ENCODE measurements at places on chromosomes 2 and 18. TPM values are rescaled to one million over a fixed set of nuclear protein-coding genes. Genes with fewer than 3 reads are reported as not detected.

- no peak for DNase-seq
These were observed 278.9 kb downstream of the IRS1 start for GRCh38 chr2:226520723-226521122.

DNAJC5G gene
- total RNA-seq, result 0.44 TPM

- DNase-seq, result peak; percentile 59
These were observed 852.1 kb downstream of the CPS1 start for GRCh38 chr2:211408483-211408891.

- DNase-seq, result no peak
These were observed 1.9 kb downstream of the ORMDL1 start for GRCh38 chr2:189782221-189782671.

DNA sequence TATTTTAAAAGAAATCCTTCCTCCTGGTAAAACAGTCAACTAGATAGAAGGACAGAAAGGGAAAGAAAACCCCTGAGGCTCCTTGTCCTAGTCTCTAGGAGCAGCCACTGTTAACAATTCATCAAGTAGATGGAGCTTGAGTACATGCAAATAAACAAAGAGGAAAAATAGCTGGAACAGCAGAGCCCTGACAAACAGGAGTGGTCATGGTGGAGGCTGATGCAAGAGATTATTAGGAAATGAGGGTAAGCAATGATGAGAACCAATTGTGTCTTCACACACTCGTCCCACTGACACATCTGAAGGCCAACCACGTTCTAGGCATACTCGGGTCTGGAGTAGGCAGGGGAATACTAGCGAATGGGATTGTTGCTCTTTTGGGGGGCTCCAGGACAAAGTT, 9.2 kb downstream of the DLGAP1 start:
- no peak for DNase-seq

RAX gene
- not detected for total RNA-seq

GRCh38 chr2:207471261-207471660, 58.5 kb upstream of the CREB1 start:
- no peak for DNase-seq

ABCG8 gene
- total RNA-seq, result not detected

NAT8 gene
- total RNA-seq, result not detected

- DNase-seq, result no peak
These were observed 43.1 kb downstream of the MYCN start for GRCh38 chr2:15983496-15983895.

- DNase-seq, result no peak
These were observed 132.4 kb downstream of the ACOXL start for GRCh38 chr2:110864731-110865130.

DNA sequence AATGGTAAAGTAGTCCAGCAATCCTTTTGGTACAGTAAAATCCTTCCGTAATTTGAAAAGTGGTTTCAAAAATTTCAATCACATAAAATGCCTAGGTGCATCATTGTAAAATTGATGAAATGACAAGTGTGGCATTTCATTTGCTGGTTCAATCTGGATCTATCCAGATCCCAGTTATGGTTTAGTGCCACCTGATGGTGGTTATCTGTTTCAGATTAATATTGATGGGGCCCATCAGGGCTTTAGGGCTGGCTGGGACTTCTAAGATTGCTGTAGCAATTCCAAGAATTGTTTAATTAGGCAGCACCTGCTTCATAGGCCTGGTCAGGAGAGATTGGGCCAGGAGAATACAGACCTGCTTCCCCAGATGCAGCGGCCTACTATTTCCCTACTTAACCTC, 55.5 kb upstream of the PIK3C3 start:
- no peak for DNase-seq

GTF2A1L gene
- total RNA-seq, result under 0.01 TPM

DNA sequence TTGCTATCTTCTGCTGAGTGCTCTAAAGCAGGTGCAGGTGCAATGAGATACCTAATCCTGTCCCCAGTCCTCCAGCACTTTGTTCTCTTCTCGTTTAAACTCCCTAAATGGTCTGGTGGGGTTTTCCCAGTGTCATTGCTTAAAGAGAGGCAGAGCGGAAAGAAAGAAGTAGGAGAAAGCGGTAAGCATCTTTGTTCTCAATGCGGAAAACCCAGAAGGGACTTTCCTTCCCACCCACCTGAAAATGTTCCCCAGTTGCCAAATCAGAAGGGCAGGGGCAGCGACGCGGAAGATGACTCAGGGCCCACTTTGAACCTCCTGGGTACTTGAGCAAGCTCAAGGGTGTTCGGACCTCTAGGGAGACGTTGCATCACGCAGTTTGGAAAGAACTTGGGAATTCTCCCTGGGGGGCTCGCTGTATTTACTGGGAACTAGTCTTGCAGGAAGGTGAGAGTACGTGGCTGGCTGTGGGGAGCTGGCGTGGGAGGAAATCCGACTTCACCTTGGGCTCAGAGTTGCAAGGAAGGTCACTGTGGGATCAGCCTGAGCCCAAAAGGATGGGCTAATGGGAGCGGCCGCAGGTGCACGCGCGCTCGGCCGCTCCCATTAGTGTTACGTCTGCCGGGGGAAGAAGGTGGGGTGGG, 589 bp upstream of the SGPP2 start:
- DNase-seq, result no peak

CGREF1 gene
- 1.7 TPM for total RNA-seq

DNA sequence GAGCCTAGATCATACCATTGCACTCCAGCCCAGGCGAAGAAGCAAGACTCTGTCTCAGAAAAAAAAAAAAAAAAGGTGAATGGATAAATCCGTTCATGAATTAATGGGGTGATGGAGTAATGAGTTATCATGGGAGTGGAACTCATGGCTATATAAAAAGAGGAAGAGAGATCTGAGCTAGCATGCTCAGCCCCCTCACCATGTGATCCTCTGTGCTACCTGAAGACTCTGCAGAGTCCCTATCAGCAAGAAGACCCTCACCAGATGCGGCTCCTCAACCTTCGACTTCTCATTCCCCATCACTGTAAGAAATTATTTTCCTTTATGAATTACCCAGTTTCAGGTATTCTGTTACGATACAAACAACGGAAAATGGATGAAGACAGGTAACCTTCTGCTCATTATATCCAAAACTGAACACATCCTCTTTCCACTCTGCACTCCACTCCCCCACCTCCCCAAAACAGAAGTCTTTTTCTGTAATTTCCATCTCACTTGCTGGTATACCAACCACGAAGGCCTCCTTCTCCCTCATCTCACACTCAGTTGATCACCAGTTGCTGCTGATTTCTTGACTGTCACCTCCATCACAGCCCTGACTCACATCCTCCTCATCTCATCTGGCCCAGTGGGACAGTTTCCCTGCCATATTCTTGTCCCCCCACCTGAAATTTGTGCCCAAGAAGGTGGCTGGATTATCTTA, 8.8 kb downstream of the RETREG2 start:
- DNase-seq, result no peak

GRCh38 chr2:192500550-192501200, 305.9 kb upstream of the TMEFF2 start:
- no peak for DNase-seq

DNA sequence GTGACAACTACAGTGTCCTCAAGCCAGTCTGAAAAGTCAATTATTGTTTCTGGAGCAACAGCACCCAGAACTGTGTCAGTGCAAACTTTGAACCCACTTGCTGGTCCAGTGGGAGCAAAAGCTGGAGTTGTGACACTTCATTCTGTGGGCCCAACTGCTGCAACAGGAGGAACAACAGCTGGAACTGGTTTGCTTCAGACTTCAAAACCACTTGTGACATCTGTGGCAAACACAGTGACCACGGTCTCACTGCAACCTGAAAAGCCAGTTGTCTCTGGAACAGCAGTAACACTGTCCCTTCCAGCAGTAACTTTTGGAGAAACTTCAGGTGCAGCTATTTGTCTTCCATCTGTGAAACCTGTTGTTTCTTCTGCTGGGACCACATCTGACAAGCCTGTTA, 59.8 kb downstream of the TAF4B start:
- DNase-seq, result no peak

GRCh38 chr2:66578054-66578686, 143.2 kb downstream of the MEIS1 start:
- no peak for DNase-seq

ALPG gene
- total RNA-seq, result not detected

ANAPC1 gene
- 39.9 TPM for total RNA-seq

SLC5A7 gene
- not detected for total RNA-seq

GRCh38 chr2:7673853-7674252, 756.6 kb downstream of the RNF144A start:
- DNase-seq, result no peak

- DNase-seq, result no peak
These were observed 413.8 kb downstream of the RAD51AP2 start for GRCh38 chr2:17104454-17104853.

GRCh38 chr2:201831469-201831868, 25.1 kb downstream of the CDK15 start:
- no peak for DNase-seq

- no peak for DNase-seq
These were observed 34.1 kb downstream of the BCL11A start for GRCh38 chr2:60519231-60519863.

DNA sequence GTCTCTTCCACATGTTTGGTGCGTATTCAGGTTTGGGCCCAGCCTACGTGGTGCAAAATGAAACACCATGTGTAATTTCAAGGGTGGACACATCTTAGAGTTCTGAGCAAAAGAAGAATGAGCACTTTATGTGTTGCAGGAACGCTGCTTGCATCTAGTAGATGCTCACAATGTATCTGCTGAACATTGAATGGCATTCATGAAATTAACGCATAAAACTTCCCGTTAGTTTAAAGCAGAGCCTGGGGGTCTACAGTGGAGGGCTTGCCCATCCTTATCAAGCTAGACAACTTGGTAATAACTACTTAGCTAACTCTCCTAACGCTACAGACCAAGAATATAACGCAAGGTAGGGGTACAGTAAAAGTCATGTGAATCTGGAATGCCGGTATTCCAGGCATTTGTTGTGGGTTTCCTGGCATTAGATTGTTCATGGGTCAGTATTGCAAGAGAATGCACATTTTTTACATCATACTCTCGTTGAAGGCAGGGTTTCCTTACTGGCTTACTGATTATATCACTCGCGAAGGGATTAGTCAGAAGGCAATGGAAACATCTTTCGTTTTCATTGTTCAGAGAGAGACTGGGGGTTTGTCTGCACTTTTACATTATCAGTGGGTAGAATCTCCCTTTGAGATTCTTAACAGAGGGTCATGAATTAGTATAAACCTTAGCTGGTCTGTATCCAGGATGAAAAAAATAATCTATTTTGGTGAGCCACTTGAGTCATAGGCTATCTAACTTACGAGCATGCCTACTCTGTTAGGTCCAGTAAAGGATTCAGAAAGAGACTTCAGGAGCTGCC, 229.5 kb upstream of the EPAS1 start:
- DNase-seq, result peak; percentile 92

SLC14A1 gene
- not detected for total RNA-seq

DNA sequence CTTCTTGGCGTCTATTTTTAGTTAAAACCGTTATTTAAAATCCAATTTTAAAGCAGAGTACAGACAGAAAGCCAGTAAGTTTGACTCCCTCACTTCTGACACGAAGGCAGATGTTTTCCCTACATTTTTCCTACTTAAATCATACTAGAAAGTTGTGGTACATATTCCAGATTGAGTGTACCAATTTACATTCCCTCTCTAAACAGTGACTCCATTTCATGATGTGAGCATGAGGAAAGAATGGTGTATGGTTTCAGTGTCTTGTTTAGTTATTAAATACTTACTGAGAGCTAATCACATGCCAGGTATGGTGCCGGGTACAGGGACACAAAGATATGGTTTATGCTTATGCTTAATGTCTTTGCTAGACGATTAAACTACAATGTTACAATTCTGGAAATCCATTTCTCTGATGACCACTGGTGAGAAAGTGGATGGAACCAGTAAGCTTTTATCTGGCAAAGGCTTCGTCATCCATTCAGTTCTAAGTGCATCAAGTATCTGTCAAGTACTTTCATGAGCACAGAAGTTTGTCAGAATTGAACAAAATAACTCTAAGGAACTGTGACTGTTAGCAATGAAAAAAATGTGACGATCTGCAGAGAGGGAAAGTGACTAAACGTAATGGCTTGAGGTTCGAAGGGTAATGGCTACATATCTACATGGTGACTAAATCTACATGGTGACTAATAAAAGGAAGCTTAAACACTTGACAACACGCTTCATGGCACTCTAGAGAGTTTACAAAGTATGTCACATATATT, 25.7 kb downstream of the MAP4K3 start:
- DNase-seq, result no peak

GRCh38 chr2:73895473-73895872, 2.7 kb downstream of the ACTG2 start:
- no peak for DNase-seq

CCDC68 gene
- total RNA-seq, result 0.65 TPM

DNA sequence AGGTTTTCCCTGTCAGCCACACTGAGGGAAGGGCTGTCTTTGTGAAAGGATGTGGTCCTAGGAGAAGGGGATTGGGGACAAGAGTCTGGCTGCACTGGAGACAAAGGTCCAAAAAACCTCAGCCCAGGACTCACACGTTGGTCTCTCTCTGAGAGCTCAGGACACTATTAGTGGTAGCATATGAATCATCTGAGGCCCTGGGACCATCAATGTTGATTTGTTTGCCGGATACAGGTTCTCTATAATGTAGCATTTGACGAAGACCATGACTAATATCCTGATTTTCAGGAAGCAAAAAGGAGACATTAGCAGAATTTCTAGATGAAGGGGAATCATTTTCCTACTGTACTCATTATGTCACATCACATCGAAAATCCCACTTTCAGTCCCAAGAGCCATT, 22.2 kb upstream of the DNAH6 start:
- peak; percentile 89 for DNase-seq

DSG1 gene
- not detected for total RNA-seq

- peak; percentile 66 for DNase-seq
These were observed 168.2 kb downstream of the FAM210A start for GRCh38 chr18:13558124-13558523.

GRHL1 gene
- 0.40 TPM for total RNA-seq

DNA sequence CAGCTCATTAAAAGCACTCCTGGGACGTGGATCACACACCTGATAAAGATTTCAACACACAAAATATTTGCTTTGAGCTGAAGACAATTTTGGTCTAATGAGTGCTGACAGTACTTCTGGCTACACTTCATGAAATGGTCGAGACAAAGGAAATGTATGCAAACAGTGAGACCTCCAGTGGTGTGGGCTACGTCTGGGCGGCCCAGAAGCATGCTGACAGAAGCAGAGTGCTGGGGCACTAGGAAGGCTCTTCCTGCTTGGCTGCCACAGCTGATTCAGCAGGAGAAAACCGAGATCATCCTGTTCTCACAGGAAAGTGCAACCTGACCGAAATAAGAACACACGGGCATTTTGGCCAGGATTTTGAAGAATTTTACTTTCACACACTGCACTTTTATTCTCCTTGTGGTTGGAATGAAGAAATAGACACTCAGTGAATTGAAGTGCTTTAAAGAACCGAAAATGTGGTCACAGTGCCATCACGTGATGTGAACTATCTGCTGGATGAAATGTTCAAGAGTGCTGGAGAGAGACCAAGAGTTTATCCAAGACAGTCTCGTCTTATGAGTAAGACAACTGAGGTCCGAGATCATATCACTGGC, 149.5 kb downstream of the CCBE1 start:
- peak; percentile 82 for DNase-seq

GRCh38 chr2:174117951-174118930, 130.1 kb downstream of the OLA1 start:
- DNase-seq, result peak; percentile 67

- DNase-seq, result no peak
These were observed 273.3 kb upstream of the ERBB4 start for GRCh38 chr2:212811921-212812320.

Measured in lung microvascular endothelial cell (primary cell).